ELR (cell line): ENCODE measurements at places on chromosomes 5 and 9.

GRCh38 chr5:159781626-159782157 lies 134.6 kb upstream of the ADRA1B start:
- peak; percentile 34 for DNase-seq

DNA sequence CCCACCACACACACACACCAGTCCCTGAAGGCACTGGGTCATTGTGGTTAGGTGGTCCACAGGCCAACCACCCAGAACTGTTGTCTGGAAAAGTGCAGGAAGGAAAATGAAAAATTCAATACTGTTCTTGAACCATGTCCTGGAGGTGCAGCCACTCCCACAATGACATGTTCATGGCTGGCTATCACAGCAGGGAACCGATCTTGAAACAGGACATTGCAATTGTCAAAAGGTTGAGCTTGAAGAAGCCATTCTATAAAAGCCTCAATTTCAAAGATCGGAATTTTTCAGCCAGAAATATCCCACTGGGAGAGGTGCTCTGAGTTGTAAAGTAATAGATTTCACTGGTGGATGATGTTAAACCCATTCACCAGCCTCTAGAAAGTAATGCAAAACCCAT lies 218.2 kb downstream of the GNA14 start:
- no peak for DNase-seq

- DNase-seq: no peak
Measured at GRCh38 chr5:520850-521226, 3.4 kb downstream of the SLC9A3 start.

DNA sequence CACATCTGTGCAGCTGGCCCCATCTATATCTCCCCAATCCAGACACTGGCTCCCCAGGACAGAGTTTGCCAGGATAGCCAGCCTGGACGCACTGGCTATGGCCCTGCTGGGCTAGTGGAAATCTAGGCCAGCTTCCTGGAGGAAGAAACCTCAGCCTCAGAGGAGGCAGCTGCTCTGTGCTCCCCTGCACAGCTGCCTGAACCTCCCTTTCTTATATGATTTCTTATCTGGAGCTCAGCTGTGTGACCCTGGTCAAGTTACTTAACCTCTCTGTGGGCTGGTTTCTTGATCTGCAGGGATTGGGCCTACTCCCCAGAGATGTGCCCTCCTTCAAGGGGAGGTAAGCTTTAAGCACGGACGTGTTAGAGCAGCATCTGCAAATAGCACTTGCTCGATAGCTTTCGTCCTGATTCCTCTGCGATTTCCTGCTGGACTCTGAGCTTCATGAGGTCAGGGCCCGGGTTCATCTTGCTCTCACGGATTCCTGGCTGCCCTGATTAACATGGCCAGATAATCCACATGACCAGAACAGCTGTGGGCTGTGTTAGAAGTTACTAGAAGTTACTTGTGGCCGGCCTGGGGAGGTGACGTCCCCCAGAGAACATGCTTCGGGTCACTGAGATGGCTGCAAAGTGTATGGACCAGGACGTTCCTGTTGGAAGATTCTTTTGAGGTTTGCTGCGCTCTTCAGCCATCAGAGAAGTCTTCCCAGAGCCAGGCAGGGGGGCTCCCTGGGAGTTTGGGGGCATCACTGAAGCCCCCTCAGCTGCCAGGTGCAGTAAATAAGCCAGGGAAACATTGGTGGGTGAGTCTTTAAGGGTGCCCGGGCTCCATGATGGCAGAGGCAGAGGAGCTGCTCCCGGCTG lies 14.5 kb downstream of the C9orf50 start:
- no peak for DNase-seq

GRCh38 chr5:59637884-59638580 lies 255.5 kb downstream of the PDE4D start:
- peak; percentile 45 for DNase-seq

- no peak for DNase-seq
Measured at GRCh38 chr9:98921732-98922131, 22.0 kb upstream of the COL15A1 start.

GRCh38 chr9:137716694-137717287 lies 98.0 kb downstream of the EHMT1 start:
- peak; percentile 12 for DNase-seq

DNA sequence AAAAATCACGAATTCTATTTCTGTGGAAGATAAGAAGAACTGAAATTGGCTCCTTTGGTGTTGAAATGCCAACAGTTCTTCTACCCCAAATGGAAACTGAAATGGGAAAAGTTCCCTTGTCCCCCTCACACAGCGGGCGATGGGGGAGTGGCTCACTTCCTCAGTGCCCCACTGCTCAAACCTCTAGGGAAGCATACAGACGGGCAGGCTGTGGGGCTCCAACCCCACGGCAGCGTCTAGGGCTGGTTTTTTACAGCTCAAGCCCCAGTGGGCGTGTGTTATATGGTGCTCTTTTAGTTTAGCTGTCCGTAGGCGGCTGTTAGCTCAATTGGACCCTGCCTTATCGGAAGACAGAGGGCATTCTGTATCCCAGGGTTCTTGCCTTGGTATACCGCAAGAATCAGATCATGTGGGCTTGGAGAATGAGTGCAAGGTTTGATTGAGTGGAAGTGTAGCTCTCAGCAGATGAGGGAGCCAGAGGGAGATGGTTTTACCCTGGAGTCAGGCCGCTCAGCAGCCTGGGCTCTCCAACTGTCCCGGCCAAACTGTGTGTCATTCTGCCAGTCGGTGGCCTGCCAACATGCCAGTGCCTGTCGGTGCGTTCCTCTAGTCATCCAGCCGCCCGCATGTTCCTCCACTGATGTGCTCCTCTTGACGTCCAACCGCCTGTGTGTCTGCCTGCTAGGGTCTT lies 166.3 kb upstream of the ZNF608 start:
- no peak for DNase-seq

GRCh38 chr5:10424124-10424731 lies 17.5 kb upstream of the ROPN1L start:
- DNase-seq: peak; percentile 65

GRCh38 chr5:36365896-36366295 lies 64.2 kb upstream of the RANBP3L start:
- no peak for DNase-seq

- no peak for DNase-seq
Measured at GRCh38 chr5:79575996-79576395, 36.2 kb upstream of the TENT2 start.

DNA sequence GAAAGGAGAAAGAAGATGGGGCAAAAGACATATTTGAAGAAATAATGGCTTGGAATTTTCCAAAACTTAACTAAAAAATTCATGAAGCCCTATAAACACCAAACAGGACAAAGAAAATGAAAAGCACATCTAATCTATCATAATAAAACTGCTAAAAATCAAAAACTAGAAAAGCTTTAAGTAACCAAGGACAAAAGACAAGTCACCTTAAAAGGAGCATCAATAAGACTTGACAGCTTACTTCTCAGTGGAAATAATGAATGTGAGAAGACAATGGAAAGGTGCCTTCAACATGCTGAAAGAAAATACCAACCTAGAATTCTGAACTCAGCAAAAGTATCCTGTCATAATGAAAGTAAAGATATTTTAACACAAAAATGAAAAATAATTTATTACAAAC lies 27.0 kb downstream of the GTF3C4 start:
- no peak for DNase-seq

DNA sequence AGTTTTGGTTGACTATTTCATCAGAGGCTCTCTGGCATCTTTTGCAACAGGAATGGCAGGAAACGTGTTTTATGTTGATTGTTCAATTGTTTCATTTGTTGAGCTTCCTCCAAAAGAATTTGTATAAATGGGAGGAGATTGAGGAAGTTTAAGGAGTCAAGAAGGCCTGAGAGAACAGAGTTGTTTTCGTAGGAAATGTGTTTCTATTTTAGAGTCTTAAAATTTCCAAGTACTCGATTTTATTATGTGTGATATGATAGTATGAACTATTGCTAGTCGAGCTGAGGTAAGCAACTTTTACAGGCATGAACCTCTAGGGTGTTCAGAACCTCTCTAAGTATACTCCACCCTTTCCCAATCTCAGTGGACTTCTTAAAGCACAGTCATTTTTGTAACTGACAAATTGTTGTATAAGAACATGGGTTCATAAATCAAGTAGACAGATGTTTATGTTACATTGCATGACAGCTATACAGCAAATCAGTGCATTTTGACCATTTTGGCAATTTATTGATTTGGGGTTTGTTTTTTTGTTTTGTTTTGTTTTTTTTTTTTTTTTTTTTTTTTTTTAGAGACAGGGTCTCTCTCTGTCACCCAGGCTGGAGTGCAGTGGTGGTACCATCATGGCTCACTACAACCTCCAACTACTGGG lies 47.4 kb downstream of the POLK start:
- DNase-seq: no peak

GRCh38 chr5:154816891-154817492 lies 33.4 kb downstream of the FAXDC2 start:
- no peak for DNase-seq

DNA sequence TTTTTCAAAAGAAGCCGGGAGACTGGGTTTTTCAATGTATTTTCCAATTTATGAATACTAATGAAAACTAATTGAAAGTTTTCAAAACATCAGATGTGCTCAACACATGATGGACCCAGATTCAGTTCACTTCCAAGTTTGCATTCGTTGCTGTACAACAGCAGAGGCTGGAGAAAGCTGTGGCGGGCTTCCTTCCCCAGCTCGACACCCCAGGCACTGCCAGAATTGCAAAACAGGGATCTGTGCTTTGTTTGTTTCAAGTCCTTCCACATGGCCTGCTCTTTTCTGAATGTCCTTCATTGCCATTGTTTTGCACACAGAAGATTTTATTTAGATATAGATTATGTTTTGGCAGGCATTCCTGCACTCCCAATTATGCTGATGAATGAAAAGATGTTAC lies 30.3 kb upstream of the INSYN2B start:
- DNase-seq: no peak

DNA sequence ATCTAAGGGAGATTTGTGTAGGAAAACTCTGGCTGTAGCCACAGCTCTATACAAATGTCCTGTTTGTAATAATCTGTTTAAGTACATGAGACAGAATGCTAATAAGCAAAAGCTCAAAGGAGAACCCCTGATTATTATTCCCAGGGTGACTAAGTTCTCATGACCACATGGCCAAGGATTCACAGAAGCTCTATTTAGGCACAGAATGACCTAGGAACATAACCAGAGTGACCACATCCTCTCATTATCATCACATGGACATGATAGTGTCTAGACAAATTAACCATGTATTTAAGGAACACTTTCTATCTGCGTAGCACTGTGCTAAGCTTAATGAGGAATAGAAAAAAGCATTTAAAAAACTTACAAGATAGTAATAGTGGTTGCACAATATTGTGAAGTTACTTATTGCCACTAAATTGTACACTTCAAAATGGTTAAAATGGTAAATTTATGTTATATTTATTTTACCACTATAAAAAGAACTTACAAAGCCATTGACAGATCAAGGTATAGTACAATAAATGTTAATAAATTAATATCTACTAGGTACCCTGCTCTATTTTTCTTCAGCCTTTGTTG lies 56.3 kb downstream of the STX17 start:
- DNase-seq: peak; percentile 24

DNA sequence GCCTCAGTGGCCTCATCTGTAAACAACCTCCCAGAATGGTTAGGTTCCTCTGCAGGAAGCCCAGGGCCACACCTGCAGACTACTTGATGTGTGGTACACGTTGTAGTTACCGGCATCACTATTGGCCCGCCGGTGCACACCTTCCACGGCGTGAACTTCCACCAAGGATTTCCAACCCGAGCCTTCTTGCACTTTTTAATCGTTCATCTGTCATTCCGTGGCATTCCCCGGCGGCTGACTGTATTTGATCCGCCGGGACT lies 5.3 kb upstream of the TRIM41 start:
- DNase-seq: no peak

DNA sequence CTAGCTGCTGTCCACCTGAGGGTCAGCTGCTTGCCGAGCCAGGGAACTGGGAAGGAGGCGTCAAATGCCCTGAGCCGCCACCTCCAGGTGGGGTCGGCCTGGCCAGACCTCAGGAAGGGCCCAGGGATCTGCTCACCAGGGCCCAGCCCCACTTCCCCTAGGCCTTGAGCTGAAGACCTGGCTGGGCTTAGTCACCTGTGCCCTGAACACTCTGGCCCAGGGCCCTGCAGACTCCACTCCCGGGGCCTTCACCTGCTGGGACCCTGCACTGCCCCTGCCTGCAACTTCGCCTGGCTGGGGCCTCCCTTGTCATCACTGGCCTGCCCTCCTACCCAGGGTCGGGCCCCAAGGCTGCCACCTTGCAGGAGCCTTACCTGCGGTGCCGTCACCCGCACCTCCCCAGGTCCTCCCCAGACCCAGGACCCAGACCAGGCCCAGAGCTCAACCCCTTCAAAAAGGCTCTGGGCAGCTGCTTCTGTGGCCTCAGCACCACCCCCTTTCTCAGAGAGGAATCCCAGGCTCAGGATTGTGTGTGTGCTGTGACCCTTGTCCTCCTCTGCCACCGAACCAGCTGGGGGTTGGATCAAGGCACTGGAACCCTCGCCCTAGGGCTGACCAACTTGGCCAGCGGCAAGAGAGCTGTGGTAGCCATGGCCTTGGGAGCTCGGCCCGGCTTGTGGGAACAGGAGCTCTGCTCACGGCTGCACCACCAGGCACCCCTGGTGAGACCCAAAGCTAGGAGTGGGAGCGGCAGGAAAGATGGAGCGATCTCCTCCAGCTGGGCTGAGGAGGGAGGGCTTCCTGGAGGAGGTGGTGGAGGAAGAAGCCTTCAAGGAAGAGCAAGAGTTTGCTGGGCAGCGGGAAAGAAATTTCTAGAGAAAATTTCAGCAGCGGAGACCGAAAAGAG lies 1.2 kb upstream of the NELFB start:
- peak; percentile 40 for DNase-seq

DNA sequence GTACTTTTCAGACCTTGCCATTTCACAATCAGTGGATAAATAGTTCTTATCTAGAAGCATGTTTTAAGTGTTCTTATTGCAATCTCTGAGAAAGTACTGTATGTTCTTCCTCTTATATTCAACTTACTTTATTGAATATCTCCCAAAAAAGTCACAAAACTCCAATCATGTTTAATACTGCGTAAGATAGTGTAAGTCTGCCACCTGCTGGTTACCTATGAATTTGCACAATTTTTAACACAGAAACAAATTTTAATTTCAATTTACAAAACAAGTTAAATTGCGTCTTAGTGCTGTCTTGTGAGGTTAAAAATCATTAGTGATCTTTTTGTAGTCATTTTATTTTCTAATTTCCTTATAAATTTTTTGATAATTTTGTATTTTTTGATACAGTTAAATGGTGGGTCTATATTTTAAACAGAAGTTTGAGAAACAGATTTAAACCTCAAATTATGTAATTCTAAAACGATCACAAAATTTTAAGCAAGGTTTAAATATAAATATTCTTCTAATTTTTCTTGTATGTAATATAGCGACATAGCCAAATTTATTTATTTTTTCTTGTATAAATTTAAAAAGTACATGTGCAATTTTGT lies 115.8 kb downstream of the EMB start:
- peak; percentile 34 for DNase-seq

- peak; percentile 3 for DNase-seq
Measured at GRCh38 chr9:79955300-79955699, 383.5 kb downstream of the TLE4 start.

- DNase-seq: no peak
Measured at GRCh38 chr5:105392710-105393149, 1830.1 kb upstream of the NUDT12 start.
